ENCODE measurements at places on chromosomes 7 and 10.

- DNase-seq = no peak
These were observed 152.7 kb upstream of the SHH start for GRCh38 chr7:155965010-155965409.

- DNase-seq = no peak
These were observed 240.2 kb downstream of the PRKG1 start for GRCh38 chr10:51314481-51314880.

DNA sequence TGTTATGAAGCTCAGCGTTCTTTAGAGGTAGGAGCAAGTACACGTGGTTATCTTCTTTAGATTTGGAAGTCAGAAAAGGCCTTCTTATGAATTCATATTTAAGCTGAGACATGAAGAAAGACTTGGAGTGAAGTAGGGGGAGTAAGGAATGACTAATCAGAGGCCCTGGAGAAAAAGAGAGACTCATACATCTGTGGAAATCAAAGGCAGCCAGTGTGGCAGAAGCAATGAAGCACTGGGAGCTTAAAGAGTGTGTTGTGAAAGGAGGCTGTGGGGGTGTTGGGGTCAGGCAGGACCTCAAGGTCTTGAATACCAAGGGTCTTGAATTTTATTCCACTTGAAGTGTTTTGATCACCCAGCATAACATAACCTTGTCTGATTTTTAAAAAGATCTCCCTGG lies 35.7 kb upstream of the FGL2 start:
- DNase-seq = no peak

DNA sequence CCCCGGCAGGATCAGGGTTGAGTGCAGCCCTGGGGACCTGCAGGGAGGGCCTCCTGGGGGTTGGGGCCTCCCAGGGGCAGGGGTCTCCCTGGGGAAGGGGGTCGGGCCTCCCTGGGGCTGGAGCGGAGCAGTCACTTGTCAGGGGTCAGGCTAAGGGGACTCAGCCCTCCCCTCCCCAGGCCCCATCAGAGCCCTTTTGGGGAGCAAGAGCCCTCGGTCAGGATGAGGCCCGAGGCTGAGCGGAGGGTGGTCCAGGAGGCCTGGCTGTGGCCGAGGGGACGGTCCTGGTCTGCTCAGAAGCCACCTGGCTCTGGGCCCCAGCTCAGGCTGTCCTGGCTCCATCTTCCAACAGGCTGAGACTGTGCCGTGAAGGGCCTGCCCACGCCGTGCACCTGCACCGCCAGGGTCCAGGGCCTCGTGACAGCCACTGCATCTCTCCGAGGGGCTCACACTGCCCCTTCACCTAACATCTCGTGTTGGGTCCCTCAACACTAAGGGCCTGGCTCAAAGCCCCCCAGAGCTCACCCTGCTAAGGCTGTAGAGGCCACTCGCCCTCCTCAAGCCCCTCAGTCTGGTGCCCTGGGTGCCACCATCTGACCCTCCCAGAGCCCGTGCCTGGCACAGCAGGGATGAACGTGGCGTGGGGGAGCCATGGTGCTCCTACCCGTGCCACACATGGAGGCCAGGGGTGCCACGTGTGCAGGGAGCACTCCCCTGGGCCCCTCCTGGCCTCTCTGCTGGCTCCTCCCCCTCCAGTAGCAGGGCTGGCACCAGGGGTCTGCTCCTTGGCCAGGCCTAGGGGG lies 12.9 kb downstream of the BHLHA15 start:
- no peak for DNase-seq

DNA sequence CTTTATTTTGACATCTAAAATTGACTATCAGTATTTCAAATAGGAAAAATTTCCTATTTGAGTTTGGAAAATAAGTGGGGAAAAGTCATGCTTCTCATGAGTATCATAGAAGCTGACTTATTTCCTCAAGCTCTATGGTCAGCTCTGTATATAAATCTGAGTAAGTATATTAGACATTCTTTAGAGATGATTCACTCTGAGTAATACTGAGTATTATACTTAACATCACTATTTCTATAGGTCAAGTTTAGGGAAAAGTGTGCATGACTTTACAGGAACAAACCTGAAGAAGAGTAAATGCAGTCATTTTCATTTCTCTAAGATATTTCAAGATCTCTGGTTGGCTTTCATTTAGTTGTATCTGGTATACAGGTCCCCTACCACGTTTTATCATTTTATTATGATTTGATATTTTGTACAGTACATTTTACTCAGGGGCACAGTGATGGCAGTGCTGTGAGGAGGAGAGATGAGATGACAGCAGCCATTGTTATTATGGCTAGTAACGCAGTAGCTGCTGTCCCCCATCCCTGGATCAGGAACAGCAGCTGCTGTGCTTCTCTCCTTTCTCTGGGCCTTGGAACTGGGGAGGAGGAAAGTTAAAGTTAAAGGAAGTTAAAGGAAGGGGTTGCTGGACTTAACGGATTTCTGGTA lies 15.2 kb downstream of the SND1 start:
- DNase-seq = no peak

- no peak for DNase-seq
These were observed 27.2 kb downstream of the PWWP2B start for GRCh38 chr10:132423966-132424861.

- no peak for DNase-seq
These were observed 880 bp downstream of the RAMP3 start for GRCh38 chr7:45158471-45158870.

DNA sequence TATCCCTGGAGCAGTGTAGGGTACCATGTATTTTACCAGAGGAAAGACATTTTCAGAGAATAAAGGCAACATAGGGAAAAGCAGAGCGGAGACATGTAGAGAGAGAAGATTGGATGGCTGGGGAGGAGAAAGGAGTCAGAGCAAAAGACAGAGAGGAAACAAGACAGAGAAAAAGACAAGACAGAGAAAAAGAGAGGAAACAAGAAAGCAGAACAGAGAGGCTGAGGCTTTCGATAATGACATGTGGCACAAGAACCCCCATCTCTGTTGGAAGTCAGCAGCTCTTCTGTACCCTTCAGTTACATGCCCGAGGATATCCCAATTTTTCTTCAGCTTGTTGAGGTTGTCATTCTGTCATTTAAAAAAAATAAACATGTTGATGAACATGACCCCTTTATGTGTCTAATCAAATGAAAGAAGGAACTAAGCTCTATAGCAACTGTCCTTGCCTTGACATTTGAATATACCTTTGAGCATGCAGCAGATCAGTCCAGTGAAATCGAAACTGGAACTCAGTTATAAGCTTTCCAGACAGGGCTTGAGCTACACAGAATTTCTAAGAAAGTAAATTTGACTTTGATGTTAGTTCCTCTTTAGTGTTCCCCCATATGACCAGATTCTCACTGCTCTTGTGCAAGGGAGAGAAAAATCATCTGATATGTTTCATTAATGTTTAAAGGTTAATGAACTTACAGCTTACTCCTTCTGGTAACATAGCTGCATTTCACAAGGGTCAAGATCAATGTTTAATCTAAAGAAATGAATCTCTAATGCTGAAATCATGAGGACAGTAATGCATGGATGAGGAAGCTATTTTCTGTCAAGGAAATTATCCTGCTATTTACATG lies 75.1 kb upstream of the SP4 start:
- DNase-seq = peak; percentile 60

GRCh38 chr7:127473409-127473808 lies 80.9 kb upstream of the ZNF800 start:
- no peak for DNase-seq

DNA sequence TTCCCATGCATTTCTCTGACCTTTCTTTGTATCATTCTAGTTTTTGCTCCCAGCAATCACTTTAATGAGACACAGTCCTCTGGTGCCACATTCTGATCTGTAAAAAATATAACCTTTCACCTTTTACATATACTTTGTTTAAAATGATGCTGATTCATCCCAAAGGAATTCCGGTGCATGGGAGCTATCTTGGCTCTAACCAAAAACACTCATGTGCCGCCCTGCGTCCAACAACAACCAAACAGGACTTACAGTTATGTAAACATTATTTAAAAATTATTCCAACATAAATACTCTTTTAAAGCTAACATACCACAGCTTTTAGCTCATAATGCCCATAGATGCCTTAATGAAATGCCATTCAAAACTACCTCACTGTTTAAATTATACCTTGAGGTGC lies 7.7 kb upstream of the OPALIN start:
- no peak for DNase-seq

DNA sequence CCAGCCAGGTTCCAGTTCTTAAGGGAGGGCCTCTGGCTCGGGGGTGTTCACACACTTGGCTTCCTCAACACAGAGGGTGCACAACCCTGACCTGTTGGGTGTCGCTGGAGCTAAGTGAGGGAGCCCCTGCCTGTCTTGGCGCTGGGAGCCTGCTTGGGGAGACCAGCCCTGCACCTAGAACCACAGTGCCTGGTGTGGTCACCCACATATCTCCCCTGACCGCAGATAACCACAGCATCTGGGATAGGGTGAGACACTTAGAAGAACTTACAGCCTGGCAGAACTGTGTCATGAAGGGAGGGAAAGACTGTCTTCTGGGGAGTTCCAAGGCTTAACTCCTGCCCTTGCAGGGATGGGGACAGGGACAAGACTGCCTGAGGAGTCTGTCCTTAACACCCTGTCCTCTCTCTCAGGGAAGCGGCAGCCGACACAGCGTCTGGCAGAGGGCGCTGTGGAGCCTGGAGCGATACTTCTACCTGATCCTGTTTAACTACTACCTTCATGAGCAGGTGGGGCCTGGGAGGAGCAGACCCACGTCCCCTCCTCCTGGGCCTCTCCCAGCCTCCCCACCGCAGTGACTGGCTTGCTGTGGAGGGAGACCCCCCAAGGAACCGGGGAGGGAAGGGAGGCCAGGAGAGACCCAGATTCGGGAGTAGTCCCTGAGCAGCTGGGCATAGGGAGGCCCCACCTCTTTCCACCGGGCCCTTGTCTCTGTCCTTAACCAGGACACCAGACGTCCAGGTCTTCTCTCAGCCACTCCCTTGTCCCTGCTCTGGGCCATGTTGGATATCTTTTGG lies 59.0 kb downstream of the PALD1 start:
- DNase-seq = no peak

DNA sequence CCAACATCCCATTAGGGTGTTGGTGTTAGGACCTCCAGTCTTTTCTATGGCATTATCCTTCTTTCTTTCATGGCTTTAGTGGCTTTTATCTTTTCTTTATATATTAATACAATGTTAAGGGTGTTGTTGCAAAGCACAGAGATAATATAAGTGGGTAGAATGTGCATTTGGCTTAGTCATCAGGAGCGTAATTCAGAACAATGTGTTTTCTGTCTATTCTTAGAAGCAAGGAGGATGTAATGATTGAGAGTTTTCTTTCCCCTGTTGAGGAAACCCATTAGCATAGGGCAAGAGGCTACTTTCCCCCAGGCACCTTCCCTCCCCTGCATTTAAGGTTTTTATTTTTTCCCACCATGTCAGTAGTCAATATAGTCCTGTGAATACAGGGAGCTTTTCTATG lies 79.7 kb downstream of the TMEM106B start:
- no peak for DNase-seq

- no peak for DNase-seq
These were observed 136.3 kb downstream of the KCNMA1 start for GRCh38 chr10:77501152-77501845.

DNA sequence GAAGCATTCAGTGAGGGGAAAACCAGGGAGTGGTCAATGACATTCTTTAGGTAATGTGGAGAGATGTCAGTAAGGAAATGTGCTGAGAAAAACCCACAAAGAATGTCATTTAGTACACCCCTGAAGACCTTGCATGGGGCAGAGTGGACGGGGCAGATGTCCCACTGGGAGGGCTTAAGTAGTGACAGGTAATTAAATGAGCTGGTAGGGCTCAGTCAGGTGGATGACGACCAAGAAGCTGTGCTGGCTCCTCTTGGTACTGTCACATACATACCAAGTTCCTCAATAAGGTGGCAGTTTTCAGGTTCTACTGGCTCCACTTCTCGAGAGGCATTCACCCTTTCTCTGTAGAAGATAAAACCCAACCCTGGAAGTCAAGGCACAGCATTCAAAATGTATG lies 1.8 kb downstream of the PON3 start:
- DNase-seq = no peak

GRCh38 chr7:140610204-140611165 lies 30.1 kb downstream of the DENND2A start:
- no peak for DNase-seq

GRCh38 chr7:39720586-39720985 lies 97.2 kb downstream of the RALA start:
- DNase-seq = no peak

- DNase-seq = no peak
These were observed 4.4 kb upstream of the C10orf90 start for GRCh38 chr10:126674741-126675515.

- peak; percentile 41 for DNase-seq
These were observed 12.3 kb downstream of the CNPY1 start for GRCh38 chr7:155533827-155534690.

DNA sequence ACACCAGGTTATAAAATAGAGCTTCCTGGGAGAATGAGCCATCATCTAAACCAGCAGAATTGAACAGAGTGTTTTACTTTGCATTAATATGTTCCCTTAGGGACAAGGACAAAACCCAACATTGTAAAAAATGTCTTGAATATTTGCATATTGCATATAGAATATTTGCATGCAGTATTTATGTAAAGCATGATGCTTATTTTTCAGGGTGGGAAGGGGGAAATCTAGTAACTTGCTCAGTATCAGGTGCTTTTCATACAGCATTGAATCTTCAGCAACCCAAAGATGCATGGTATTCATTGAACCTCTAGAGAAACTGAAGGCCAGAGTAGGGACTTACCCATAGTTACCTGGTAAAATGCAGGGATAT lies 409.2 kb upstream of the ZMIZ1 start:
- no peak for DNase-seq

DNA sequence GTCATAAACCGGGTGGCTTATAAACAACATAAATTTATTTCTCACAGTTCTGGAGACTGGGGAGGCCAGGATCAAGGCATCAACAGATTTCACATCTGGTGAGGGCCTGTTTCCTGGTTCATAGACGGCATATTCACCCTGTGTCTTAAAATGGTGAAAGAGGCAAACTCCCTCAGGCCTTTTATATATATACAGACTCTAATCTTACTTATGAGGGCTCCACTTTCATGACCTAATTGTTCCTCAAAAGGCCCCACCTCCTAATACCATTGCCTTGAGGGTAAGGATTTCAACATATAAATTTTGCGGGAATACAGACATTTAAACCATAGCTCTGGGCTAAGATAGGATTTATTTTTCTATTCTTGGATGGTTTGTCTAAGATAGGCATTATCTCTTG lies 187.2 kb downstream of the PPP1R3A start:
- no peak for DNase-seq

Measured in memory B cell (primary cell).